Activated CD4-positive, CD25-positive, alpha-beta regulatory T cell treated with anti-CD3 and anti-CD28 coated beads, Interleukin-2, amount 50 U/mL, for 24 hours (primary cell): ENCODE measurements at places on chromosomes 11 and 22.

DNA sequence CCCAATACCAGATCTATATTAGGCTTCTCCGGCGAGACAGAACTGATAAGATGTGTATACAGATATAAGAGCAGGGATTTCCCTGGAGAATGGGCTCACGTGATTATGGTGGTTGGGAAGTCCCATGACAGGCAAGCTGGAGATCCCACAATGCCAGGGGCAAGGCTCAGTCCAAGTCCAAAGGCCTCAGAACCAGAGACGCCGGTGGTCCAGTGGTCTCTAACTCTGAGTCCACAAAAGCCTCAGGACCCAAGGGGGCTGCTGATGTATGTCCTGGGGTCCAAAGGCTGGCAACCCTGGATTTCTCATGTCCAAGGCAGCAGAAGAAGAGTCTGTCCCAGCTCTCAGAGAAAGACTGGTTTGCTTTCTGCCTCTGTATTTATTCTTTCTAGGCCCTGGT lies 15.8 kb upstream of the OSBPL5 start:
- no peak for ATAC-seq

GRCh38 chr22:28650463-28650862 lies 29.2 kb downstream of the TTC28 start:
- ATAC-seq: no peak

GRCh38 chr11:37364246-37364839 lies 766.3 kb upstream of the RAG2 start:
- ATAC-seq: no peak

DNA sequence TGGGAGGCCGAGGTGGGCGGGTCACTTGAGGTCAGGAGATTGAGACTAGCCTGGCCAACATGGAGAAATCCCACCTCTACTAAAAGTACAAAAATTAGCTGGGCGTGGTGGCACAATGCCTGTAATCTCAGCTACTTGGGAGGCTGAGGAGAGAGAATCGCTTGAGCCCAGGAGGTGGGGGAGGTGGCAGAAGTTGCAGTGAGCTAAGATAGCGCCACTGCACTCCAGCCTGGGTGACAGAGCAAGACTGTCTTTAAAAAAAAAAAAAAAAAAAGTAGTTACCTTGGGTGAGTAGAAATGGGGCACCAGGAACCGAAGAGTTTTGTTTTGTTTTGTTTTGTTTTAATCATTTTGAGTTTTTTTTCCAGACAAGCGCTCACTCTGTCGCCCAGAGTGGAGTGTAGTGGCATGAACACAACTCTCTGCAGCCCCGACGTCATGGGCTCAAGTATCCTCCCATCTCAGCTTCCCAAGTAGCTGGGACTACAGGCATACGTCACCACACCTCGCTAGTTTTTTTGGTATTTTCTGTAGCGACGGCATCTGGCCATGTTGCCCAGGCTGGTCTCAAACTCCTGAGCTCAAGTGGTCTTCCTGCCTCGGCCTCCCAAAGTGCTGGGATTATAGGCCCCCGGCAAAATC lies 15.8 kb downstream of the THAP12 start:
- no peak for ATAC-seq
